ENCODE measurements at places on chromosomes 5 and 9. TPM values are rescaled to one million over a fixed set of nuclear protein-coding genes. Genes with fewer than 3 reads are reported as not detected.

Gene CAVIN4
- total RNA-seq: 0.82 TPM

- no peaks in the 10 kb centered on the region for H3K4me1 ChIP-seq
- H3K36me3 ChIP-seq: no peaks in the 10 kb centered on the region
- no peak overlapping the region for H3K27ac ChIP-seq
- no peak overlapping the region for H3K4me3 ChIP-seq
These were observed 21.3 kb downstream of the C5orf58 start for GRCh38 chr5:170254056-170254455.

Gene PLAC8L1
- 0.49 TPM for total RNA-seq

Gene AQP7
- total RNA-seq: 0.26 TPM

- DNase-seq: no peak
- peak overlapping the region; percentile 53 for H3K4me3 ChIP-seq
- H3K36me3 ChIP-seq: no peaks in the 10 kb centered on the region
- H3K27me3 ChIP-seq: no peaks in the 10 kb centered on the region
- H3K4me1 ChIP-seq: peaks cover 22% of the 10 kb centered on the region
These were observed 92.7 kb downstream of the DAB2IP start for GRCh38 chr9:121744002-121744686.

GRCh38 chr5:147408980-147409379, 100.9 kb downstream of the DPYSL3 start:
- no peak for DNase-seq
- no peak overlapping the region for H3K27ac ChIP-seq
- no peak overlapping the region for H3K4me3 ChIP-seq
- no peaks in the 10 kb centered on the region for H3K4me1 ChIP-seq

DNA sequence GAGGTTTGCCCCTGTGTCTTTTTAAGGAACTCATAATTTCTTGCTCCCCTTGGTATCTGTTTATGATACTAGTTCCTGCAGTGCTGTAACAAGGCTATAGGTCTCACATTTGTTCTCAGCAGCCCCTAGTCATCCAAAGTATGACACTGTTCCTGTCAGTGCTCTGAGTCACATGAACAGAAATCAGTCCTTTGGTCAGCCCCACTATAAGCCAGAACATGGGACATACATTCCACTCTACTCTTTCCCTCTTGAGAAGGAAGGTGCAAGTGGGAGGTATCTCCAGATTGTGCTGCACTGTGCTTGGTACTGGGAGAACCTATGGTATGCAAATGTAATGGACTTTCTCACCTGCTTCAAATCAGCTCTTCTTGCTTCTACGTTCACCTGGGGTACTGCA, 87.0 kb downstream of the IARS1 start:
- DNase-seq: no peak
- no peak overlapping the region for H3K27ac ChIP-seq
- no peaks in the 10 kb centered on the region for H3K4me1 ChIP-seq
- H3K36me3 ChIP-seq: peaks cover 16% of the 10 kb centered on the region
- H3K4me3 ChIP-seq: no peak overlapping the region

Gene MCIDAS
- 2.9 TPM for total RNA-seq

DNA sequence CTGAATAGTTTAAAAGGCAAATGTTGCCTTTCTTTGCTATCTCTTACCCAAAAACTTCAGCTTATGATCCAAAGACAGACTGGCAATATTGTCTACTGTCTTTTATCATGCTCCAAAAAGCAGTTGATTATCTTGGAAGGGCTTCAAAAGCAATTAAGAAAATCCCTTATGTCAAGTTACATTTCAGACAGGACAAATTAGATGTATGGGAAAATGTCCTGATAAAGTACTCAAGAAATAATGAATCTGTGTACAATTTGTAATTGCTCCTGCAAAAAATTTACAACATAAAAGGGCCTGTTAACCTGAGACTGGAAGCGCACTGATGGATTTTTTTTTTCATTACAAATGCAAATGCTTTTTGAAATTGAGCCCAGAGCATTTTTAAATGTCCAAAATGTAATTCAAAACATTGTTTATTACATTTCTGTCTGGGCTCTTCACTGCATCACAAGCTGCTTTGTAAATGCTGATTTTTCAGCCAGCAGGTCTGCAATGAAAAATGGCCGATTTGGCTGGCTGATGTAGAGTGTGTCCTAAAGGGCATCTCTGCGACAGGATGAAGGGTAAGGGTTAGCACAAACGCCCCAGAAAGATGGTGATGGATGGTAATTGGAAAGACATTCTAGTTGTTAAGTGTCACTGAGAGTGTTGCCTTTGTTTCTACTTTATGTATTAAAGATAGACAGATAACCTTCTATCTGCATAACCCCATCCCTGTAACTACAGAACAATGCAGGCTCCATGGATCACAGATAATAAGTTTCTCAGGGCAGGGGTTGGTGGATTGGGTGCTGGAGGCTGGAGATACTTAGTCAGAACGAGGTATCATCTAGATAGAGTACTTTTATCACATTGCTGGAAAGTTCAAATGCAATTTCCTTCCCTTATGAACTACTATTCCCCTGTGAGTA, 27.0 kb downstream of the MAT2B start:
- no peaks in the 10 kb centered on the region for H3K36me3 ChIP-seq
- peaks cover 6% of the 10 kb centered on the region for H3K27me3 ChIP-seq
- no peak overlapping the region for H3K27ac ChIP-seq
- H3K4me1 ChIP-seq: no peaks in the 10 kb centered on the region
- no peak overlapping the region for H3K4me3 ChIP-seq

GRCh38 chr9:97510797-97511654, 9.6 kb downstream of the TMOD1 start:
- DNase-seq: no peak
- H3K36me3 ChIP-seq: no peaks in the 10 kb centered on the region
- no peak overlapping the region for H3K4me3 ChIP-seq
- H3K4me1 ChIP-seq: peaks cover 9% of the 10 kb centered on the region

Gene PTGDS
- 13.7 TPM for total RNA-seq

Gene KCNV2
- total RNA-seq: not detected

Gene F2RL1
- total RNA-seq: 65.9 TPM

Gene C9orf85
- 8.0 TPM for total RNA-seq

DNA sequence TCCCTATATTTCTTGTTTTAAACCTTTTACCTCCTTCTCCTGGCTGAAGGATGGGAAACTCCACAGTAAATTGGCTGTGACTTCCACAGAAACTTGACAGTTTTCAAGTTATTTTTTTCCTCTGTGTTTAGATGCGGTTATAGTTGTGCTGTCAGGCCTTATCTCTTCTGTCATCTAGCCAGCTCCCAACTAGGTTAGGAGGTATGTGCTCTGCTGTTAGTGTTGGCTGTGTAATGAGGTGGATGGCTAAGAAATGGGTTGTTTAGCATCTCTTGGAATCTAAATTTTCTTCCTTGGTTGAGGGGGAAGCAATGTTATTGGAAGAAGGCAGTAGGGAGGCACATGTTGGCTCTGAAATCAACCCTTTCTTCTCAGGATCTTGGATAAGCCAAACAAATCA, 149.9 kb upstream of the RUSC2 start:
- no peak for DNase-seq
- H3K4me1 ChIP-seq: no peaks in the 10 kb centered on the region
- H3K4me3 ChIP-seq: no peak overlapping the region
- H3K27me3 ChIP-seq: no peaks in the 10 kb centered on the region
- H3K27ac ChIP-seq: no peak overlapping the region

DNA sequence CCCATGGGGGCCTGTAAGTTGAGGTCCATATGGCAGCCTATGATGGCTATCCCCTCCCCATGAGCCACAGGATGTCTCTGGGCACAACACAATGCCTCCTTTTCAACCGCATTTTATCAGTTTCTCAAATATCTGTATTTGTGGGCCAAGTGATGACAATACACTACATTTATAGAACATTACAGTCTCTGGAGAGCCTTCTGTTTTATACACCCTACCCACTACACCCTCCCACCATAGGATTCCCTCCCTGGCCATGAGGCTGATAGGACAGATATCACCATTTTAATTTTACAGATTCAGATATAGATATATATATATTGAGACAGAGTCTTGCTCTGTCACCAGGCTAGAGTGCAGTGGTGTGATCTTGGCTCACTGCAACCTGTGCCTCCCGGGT, 236.8 kb downstream of the ENC1 start:
- no peaks in the 10 kb centered on the region for H3K36me3 ChIP-seq
- no peaks in the 10 kb centered on the region for H3K4me1 ChIP-seq
- H3K4me3 ChIP-seq: no peak overlapping the region
- no peaks in the 10 kb centered on the region for H3K27me3 ChIP-seq
- no peak overlapping the region for H3K27ac ChIP-seq
- DNase-seq: no peak

DNA sequence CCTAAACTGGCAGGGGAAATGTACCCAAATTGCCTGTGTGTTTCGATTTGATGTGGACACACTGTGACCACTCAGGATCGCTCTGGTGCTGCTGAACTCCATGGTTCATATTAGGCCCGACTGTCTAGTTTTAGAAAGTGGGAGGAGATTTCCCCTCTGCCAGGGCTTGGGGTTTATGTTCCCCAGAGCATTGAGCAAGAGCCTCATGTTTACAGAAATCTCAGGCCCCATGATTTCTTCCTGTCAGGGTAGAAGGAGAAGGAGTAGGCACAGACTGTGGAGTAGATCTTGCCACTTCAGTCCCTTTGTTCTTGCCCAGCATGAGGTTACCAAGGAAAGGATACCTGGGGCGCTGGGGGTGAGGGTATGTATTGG, 40.8 kb upstream of the GLRX start:
- H3K4me1 ChIP-seq: peaks cover 10% of the 10 kb centered on the region
- no peak for DNase-seq
- H3K27ac ChIP-seq: no peak overlapping the region
- H3K27me3 ChIP-seq: no peaks in the 10 kb centered on the region

DNA sequence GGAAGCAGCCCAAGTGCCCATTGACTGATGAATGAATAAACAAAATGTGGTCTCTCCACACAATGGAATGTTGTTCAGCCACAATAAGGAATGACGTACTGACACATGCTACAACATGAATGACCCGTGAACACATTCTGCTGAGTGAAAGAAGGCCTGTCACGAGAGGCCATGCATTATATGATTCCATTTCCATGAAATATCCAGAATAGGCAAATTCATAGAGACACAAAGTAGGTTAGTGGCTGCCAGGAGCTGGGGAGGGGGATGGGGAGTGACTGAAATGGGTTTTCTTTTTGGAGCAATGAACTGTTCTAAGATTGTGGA, 41.4 kb downstream of the BICD2 start:
- no peaks in the 10 kb centered on the region for H3K27me3 ChIP-seq
- H3K4me3 ChIP-seq: no peak overlapping the region
- H3K27ac ChIP-seq: no peak overlapping the region
- DNase-seq: no peak
- no peaks in the 10 kb centered on the region for H3K4me1 ChIP-seq

Gene MIER3
- 29.7 TPM for total RNA-seq

DNA sequence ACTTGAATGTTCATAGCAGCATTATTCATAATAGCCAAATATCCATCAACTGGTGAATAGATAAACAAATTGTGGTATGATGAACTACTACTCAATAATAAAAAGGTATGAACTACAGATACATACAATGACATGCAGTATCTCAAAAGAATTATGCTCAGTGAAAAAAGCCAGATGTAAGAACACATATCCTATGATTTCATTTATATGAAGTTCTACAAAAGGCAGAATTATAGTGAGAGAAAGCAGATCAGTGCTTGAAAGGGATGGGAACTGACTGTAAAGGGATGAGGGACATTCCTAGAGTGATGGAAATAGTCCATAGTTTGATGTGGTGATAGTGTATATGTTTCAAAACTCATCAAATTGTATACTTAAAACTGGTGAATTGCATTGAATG, 339.0 kb downstream of the ENC1 start:
- DNase-seq: no peak
- no peaks in the 10 kb centered on the region for H3K4me1 ChIP-seq
- no peaks in the 10 kb centered on the region for H3K27me3 ChIP-seq
- H3K4me3 ChIP-seq: no peak overlapping the region
- no peaks in the 10 kb centered on the region for H3K36me3 ChIP-seq
- no peak overlapping the region for H3K27ac ChIP-seq

- DNase-seq: no peak
- no peaks in the 10 kb centered on the region for H3K27me3 ChIP-seq
- H3K36me3 ChIP-seq: no peaks in the 10 kb centered on the region
- H3K4me3 ChIP-seq: no peak overlapping the region
- no peaks in the 10 kb centered on the region for H3K4me1 ChIP-seq
These were observed 745.3 kb upstream of the CHD1 start for GRCh38 chr5:99674101-99674500.

Gene ITGA2
- 41.8 TPM for total RNA-seq

Gene SPATA31D4
- total RNA-seq: not detected

DNA sequence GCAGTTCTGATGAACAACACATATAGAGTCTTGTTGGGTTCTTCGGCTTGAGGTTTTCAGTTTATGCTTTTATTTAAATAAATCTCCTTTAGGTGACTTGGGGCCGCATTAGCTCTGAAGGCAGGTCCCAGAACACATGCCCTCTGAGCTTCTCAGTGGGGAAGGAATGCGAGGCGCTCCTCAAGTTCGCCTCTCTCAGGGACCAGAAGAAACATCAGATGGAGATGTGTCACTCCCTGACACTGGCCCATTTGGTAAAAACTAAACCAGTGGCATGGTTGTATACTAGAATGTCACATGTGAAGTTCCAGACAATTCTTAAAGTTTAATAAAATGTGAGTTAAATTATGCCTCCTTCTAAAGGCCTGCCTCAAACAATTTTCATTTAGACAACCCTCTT, 1.9 kb downstream of the MACROH2A1 start:
- H3K27ac ChIP-seq: no peak overlapping the region
- no peak for DNase-seq
- peaks cover 5% of the 10 kb centered on the region for H3K36me3 ChIP-seq
- no peak overlapping the region for H3K4me3 ChIP-seq
- H3K4me1 ChIP-seq: peaks cover 22% of the 10 kb centered on the region

GRCh38 chr5:137648361-137648760, 87.5 kb downstream of the KLHL3 start:
- no peaks in the 10 kb centered on the region for H3K4me1 ChIP-seq
- no peak overlapping the region for H3K27ac ChIP-seq
- DNase-seq: no peak
- no peaks in the 10 kb centered on the region for H3K36me3 ChIP-seq
- no peaks in the 10 kb centered on the region for H3K27me3 ChIP-seq

- peaks cover 4% of the 10 kb centered on the region for H3K4me1 ChIP-seq
- no peak for DNase-seq
- no peak overlapping the region for H3K4me3 ChIP-seq
- H3K27ac ChIP-seq: no peak overlapping the region
- peaks cover 21% of the 10 kb centered on the region for H3K27me3 ChIP-seq
- H3K36me3 ChIP-seq: no peaks in the 10 kb centered on the region
These were observed 2.8 kb downstream of the ADCY2 start for GRCh38 chr5:7398596-7399280.

- no peaks in the 10 kb centered on the region for H3K4me1 ChIP-seq
- H3K27ac ChIP-seq: no peak overlapping the region
- no peak for DNase-seq
- peaks cover 5% of the 10 kb centered on the region for H3K27me3 ChIP-seq
- no peaks in the 10 kb centered on the region for H3K36me3 ChIP-seq
These were observed 32.3 kb upstream of the EGFLAM start for GRCh38 chr5:38226091-38226490.

Gene MLANA
- not detected for total RNA-seq

Gene FAM151B
- 2.8 TPM for total RNA-seq
